ENCODE measurements at places on chromosomes 1 and 21. TPM values are rescaled to one million over a fixed set of nuclear protein-coding genes. Genes with fewer than 3 reads are reported as not detected.

Gene RGS13
- total RNA-seq, result 1.1 TPM

Gene PCSK9
- 0.27 TPM for total RNA-seq

DNA sequence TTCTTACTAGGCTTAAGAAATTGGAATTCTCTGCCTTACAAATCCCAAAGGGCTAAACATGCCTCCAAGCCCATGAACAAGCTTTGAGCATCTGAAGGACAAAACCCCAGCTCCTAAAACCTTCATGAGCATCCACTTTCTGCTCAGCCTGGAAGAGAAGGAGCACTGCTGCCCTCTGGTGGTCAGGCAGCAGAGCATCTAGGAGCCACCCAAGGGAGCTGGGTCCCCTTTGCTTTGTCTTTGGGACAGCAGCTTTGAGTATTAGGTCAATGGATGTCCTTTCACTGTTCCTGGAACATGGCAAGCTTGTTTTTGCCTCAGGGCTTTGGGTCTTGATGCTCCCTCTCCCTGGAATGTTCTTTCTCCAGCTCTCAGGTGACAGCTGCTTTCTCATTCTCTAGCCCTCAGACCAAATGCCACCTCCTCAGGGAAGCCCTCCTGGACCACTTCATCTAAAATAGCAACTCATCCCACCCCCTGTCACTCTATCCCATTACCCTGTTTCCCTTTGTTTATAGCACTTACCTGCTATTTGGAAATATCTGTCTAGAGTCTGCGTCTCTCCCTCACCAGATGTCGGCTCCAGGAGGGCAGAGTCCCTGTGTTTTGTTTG lies 25.7 kb downstream of the RAB7B start:
- no peak overlapping the region for H3K4me3 ChIP-seq
- H3K36me3 ChIP-seq, result peaks cover 3% of the 10 kb centered on the region
- peaks cover 7% of the 10 kb centered on the region for H3K4me1 ChIP-seq

Gene SYCP1
- total RNA-seq, result not detected

DNA sequence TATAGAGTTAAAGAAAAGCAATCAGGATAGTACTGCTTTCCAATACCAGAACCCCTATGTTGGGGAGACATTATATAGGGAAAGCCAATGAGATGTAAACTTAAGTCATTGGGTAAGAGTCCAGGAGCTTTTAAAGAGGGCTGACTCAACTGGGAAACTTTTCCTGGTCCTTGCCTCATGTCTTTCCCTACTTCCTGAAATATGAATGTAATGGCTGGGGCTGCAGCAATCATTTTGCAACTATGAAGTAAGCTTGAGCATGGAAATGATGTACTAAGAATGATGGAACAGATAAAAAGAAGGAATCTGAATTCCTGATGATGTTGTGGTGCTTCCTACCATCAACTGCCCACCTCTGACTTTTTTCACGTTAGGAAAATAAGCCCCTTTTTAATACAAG lies 55.7 kb downstream of the WDR3 start:
- H3K4me1 ChIP-seq, result no peaks in the 10 kb centered on the region
- no peaks in the 10 kb centered on the region for H3K36me3 ChIP-seq
- no peak for DNase-seq
- H3K27ac ChIP-seq, result no peak overlapping the region
- H3K27me3 ChIP-seq, result no peaks in the 10 kb centered on the region
- H3K4me3 ChIP-seq, result no peak overlapping the region

Gene KNCN
- not detected for total RNA-seq

Gene ARTN
- total RNA-seq, result 3.8 TPM

Gene CD1E
- total RNA-seq, result not detected

DNA sequence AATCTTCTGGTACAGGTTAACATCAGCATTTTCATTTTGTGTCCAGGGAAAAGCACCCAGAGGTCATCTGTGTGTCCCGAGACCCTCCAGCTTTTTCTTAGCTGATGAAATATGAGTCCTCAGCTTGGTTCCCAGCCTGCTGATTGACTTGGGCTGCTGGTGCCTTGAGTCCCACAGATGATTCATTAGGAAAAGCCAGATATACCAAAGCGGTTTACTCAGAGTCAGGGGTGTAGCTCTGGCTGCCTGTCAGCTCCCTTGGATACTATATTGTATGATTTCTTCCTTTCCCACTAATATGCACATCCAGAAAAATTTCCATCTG lies 43.7 kb upstream of the MAB21L3 start:
- DNase-seq, result no peak
- H3K4me1 ChIP-seq, result peaks cover 9% of the 10 kb centered on the region
- peak overlapping the region; percentile 67 for H3K27ac ChIP-seq
- H3K27me3 ChIP-seq, result no peaks in the 10 kb centered on the region

- peaks cover under 1% of the 10 kb centered on the region for H3K4me1 ChIP-seq
- no peak overlapping the region for H3K27ac ChIP-seq
- DNase-seq, result no peak
Measured at GRCh38 chr1:16230744-16231143, 6.2 kb downstream of the CPLANE2 start.

DNA sequence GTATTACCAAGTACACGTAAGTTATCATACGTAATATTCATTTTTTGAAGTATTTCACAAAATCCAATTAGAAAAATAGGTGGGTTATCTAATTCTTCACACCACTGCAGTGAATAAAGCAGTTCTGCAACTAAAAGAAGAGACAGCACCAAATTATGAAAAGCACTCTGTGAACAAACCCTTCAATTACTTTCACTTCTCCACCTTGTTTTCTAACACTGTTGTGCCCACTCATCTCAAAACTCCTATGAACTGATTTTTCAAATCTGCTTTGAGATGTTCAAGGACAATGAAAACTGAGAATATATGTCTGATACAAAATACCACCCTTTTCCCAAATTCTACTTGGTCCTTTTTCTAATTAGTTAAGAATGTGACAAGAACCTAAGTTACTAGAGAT lies 39.4 kb downstream of the LTN1 start:
- H3K27me3 ChIP-seq, result no peaks in the 10 kb centered on the region
- no peak overlapping the region for H3K4me3 ChIP-seq
- no peak overlapping the region for H3K27ac ChIP-seq
- no peaks in the 10 kb centered on the region for H3K4me1 ChIP-seq

DNA sequence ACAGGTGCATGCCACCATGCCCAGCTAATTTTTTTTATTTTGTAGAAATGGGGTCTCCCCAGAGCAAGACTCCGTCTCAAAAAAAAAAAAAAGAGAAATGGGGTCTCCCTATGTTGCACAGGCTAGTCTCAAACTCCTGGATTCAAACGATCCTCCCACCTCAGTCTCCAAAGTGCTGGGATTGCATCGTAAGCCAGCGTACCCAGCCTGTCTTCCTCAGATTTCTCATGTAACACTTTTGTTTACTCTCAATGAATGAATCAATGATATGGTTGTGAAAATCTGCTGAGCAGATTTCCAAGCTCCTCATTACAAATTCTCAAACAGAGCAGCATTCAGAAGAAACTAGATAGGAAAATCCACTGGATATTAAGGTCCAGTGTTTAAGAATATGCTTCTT lies 6.6 kb downstream of the CMPK1 start:
- no peaks in the 10 kb centered on the region for H3K27me3 ChIP-seq
- peaks cover 16% of the 10 kb centered on the region for H3K4me1 ChIP-seq
- no peak overlapping the region for H3K4me3 ChIP-seq
- no peaks in the 10 kb centered on the region for H3K36me3 ChIP-seq
- H3K27ac ChIP-seq, result no peak overlapping the region
- no peak for DNase-seq

DNA sequence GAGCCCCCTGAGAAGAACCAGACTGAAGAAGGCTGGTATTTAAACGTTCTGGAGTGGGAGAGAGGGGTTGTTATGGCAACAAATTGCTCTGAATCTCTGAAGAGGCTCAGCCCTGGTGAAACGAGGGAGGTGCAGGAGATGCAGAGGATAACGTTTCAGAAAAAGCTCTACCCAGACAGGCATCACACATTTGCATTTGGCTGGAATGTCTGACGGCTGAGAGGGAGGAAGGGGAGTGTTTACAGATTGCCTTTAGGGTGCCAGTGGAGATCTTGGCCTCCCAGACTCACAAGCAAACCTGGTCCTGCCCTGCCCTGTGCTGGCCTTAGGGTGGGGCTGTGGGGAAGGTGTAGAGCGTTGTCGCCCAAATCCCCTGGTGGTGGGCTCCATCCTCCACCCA lies 169.0 kb upstream of the AJAP1 start:
- H3K27ac ChIP-seq, result no peak overlapping the region
- no peak overlapping the region for H3K4me3 ChIP-seq
- H3K27me3 ChIP-seq, result no peaks in the 10 kb centered on the region
- no peaks in the 10 kb centered on the region for H3K4me1 ChIP-seq
- H3K36me3 ChIP-seq, result no peaks in the 10 kb centered on the region

Gene LIN28A
- total RNA-seq, result not detected

- DNase-seq, result peak; percentile 7
- no peaks in the 10 kb centered on the region for H3K36me3 ChIP-seq
- peaks cover 19% of the 10 kb centered on the region for H3K4me1 ChIP-seq
- H3K27ac ChIP-seq, result peak overlapping the region; percentile 84
- peak overlapping the region; percentile 83 for H3K4me3 ChIP-seq
Measured at GRCh38 chr1:113811156-113811887, 954 bp downstream of the RSBN1 start.

DNA sequence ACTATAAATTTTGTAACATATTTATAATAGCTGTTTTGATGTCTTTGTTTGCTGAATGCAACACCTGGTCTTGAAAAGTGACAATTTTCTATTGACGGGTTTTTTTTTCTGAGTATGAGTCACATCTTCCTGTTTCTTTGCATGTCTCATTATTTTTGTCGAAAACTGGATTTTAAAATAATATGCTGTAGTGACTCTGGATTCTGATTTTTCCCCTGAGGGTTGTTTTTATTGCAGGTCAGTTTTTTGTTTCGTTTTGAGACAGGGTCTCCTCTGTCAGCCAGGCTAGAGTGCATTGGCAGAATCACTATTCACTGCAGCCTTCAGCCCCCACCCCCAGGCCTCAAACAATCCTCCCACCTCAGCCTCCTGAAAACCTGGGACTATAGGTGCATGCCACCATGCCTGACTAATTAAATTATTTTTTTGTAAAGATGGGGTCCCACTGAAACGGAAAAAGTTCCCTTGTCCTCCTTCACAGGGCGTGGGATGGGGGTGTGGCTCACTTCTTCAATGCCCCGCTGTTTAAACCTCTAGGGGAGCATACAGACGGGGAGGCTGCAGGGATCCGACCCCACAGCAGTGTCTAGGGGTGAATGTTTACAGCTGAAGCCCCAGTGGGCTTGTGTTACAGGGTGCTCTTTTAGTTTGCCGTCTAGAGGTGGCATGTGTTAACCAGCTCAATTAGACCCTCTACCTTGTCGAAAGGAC lies 11.3 kb upstream of the PPIE start:
- H3K27ac ChIP-seq, result no peak overlapping the region
- H3K27me3 ChIP-seq, result no peaks in the 10 kb centered on the region
- no peak for DNase-seq
- H3K4me1 ChIP-seq, result no peaks in the 10 kb centered on the region

Gene ERMAP
- 18.0 TPM for total RNA-seq

DNA sequence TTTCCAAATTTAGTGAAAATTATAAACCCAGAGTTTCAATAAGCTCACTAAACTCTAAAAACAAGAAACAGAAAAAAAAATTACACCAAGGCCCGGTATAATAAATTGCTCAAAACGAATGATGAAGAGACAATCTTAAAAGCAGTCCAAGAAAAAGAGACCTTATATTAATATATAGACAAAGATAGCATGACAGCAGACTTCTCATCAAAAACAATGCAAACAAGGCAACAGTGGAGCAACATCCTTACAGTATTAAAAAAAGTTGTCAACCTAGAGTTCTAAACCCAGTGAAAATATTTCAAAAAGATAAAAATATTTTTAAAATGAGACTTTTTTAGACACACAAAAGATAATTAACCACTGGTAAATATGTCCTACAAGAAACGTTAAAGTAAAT lies 46.7 kb downstream of the KIFAP3 start:
- no peaks in the 10 kb centered on the region for H3K36me3 ChIP-seq
- no peak overlapping the region for H3K4me3 ChIP-seq
- H3K27ac ChIP-seq, result no peak overlapping the region
- no peaks in the 10 kb centered on the region for H3K4me1 ChIP-seq

Gene SSU72
- total RNA-seq, result 80.4 TPM

Gene MYOG
- total RNA-seq, result not detected

DNA sequence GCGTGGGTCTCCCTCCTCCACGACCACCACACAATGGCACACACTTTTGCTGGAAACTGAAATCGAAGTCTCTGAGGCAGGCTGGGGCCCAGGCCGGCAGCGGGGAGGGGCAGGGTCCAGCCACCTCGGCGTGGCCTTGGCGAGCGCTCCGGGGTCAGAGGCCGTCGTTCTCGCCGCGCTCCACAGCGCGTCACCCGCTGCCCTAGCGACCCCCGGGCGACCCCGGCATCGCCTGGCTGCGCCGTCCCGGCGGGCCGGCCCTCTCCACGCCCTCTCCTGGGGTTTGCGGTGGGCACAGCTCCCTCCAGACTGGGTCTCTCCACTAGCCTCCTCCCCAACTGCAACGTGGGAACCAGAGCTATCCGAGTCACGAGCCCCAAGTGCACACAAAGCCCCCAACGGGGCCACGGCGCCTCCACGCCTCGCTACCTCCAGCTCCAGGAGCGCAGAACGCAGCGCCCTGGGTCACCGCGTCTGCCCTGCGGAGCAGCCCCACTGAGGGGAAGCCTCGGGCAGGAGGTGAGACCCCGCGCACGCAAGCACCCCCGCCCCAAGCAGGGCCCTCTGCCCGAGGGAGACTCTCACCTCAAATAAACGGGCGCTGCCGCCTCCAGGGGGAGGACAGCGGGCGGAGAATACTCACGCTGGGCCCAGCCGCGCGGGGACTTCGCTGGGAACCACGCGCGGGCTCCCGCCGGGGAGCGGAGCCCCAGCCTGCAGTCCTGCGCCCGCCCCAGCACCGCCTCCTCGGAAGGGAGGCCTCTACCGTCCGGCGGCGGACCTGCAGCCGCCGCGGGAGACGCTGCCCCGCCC lies 134.0 kb upstream of the BARHL2 start:
- H3K4me1 ChIP-seq, result peaks cover 14% of the 10 kb centered on the region
- no peak overlapping the region for H3K27ac ChIP-seq
- DNase-seq, result no peak
- no peaks in the 10 kb centered on the region for H3K27me3 ChIP-seq
- H3K36me3 ChIP-seq, result no peaks in the 10 kb centered on the region

- no peaks in the 10 kb centered on the region for H3K36me3 ChIP-seq
- no peak overlapping the region for H3K4me3 ChIP-seq
- no peaks in the 10 kb centered on the region for H3K27me3 ChIP-seq
- no peaks in the 10 kb centered on the region for H3K4me1 ChIP-seq
Measured at GRCh38 chr1:38334930-38335592, 288.5 kb upstream of the POU3F1 start.

DNA sequence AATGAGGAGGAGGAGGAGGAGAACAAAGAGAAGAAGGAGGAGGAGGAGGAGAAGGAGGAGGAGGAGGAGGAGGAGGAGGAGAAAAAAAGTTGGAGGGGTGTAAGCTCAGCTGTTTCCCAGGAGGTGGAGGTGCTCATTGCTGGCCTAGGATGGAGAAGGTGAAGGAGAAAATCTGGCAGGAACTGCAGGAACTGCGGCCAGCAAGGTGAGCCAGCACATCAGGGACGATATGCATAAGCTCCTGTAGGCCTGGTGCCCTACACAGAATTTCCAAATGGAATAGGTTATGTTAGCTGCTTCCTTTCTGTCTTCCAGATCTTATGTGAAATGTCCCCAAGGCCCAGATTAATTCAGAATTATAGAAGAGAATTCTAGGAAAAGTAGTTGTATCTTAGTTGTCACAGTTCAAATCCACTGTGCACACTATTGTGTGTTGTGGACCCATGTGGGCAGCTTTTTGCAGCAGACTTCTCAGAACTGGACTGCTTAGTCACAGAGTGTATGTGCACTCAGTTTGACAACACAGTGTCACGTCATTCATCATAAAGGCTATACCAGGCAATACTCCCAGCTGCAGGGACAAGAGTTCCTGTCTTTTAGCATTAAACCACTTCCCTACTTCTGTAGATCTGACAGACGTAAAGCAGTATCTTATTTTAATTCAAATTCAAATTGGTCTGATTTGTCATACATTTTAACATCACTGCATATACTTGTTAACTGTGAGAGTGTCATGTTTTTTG lies 303.7 kb downstream of the HLX start:
- no peak overlapping the region for H3K27ac ChIP-seq
- DNase-seq, result no peak
- H3K4me1 ChIP-seq, result no peaks in the 10 kb centered on the region
- H3K4me3 ChIP-seq, result no peak overlapping the region
- no peaks in the 10 kb centered on the region for H3K27me3 ChIP-seq

Data from thoracic aorta (tissue), 2 donors.